Epithelial cell of esophagus (primary cell): ENCODE measurements at places on chromosomes 12 and 14.

- DNase-seq: peak; percentile 63
These were observed 13.9 kb downstream of the PTHLH start for GRCh38 chr12:27958675-27959074.

DNA sequence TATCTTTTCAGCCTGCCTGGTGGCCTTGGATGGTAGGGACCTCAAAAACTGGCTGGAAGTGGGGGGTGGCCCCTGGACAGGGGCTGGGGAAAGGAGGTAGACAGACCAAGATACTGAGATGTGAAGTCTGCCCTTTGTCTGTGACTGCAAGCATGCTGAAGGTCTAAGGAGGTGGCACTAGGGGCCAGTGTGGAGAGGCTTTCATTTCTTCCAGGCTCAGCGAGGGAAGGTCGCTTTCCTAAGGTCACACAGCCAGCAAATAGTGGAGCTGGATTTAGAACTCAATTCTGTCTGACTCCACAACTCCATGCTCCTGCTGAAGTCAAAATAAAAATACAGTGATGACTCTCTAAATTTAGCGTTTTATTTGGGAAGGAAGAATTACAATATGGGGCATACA lies 11.3 kb upstream of the PLBD2 start:
- DNase-seq: no peak

DNA sequence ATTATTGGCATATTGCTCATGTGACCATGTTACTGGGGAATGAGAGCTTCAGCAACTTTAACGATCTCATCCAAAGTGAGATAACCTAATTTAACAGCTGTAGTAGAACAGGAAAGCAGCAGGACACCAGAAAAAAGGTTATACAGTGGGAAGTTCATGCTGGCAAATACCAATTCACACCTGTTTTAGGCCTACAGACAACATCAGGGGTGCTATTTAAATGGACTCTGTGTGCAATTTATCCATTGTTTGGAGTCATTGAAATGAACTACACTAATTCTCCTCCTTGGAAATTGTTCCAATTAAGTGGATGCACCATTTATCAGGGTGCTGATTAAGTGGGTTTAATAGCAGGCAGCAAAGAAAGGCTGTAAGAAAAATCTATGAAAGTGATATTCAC lies 424.4 kb upstream of the LMO3 start:
- no peak for DNase-seq

- DNase-seq: no peak
These were observed 15.3 kb upstream of the BCL7A start for GRCh38 chr12:122006186-122006926.

GRCh38 chr12:8871068-8871467 lies 43.2 kb upstream of the PHC1 start:
- no peak for DNase-seq

DNA sequence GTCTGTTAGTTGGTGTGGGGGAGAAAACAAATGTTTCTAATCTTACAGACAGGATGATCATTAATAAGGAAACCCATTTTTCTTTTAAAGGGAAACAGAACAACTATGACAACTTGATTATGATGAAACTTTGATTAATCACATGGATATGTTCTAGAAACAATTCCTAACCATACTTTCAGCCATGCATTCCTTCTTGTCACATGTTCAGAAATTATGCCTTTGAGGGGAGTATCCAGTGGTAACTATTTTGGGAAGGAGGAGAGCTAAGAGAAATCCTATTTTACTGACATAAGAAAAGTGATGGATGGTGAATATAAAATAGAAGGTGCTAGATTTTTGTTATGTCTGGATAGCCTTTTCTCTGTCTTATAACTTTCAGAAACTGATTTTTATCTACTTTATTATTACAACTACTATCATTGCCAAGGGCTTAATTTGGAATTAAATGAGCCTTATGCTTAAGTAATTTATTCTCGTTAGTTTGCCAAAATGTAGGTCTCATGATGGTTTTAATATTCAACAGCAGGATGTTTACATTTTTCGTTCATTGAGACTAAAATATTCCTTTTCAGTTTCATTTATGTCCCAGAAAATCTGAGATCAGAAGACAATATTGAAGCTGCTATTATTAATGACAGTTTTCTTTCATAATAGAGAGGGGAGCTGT lies 200.1 kb downstream of the TMTC2 start:
- DNase-seq: no peak

GRCh38 chr12:122917507-122918121 lies 21.7 kb upstream of the VPS37B start:
- DNase-seq: peak; percentile 70

- no peak for DNase-seq
These were observed 175.2 kb downstream of the PAWR start for GRCh38 chr12:79515530-79515935.

DNA sequence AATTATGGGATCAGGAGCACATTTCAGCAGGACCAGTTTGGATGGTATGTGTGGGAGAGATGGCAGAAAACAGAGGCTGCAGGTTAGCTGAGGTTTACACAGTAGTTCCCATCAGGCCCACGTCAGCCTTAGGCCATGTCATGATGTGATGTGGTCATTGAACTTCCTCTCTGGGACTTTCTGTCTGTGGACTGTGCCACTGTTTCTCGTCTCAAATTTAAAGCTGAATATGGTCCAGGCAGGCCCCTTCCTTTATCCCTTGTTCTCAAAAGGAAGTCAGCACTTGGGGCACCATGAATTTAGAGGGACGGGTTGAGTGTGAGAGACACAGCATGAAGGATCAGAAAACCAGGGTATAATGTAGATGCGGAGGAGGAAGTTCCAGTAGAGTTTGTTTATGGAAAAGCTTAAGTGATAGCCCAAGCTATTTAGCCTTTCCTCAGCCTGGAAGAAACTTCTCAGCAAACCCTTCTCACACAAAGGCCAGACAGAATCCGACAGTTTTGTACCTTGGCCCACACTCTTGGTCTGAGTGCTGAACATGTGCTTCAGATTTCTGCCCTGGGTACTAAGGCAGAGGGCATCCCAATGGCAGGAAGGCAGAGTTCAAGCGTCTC lies 3.6 kb upstream of the IGFBP6 start:
- no peak for DNase-seq

GRCh38 chr12:93377252-93378195 lies at the start of gene NUDT4:
TSS of gene NUDT4 (plus strand) at chr12:93377925. CDS start at chr12:93378323, 398 bp downstream.
- DNase-seq: peak; percentile 94

DNA sequence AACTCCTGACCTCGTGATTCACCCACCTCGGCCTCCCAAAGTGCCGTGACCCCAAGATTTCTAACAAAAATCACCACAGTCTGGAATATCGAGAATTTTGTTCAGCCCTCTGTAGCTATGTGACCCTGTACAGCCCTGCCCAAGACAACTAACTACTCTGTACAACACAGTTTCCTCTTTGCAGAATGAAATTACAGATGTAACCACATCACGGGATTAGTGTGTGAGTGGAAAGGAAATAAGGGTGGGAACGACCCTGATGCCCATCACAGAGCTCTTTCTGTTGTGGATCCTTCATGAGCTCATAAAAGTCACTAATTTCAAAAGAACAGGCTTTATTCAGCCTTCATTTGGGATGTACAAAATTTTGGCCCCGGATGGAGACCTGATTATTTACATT lies 50.5 kb upstream of the KRR1 start:
- no peak for DNase-seq

- DNase-seq: peak; percentile 81
These were observed 9.3 kb downstream of the GXYLT1 start for GRCh38 chr12:42135259-42135814.

- peak; percentile 51 for DNase-seq
These were observed 1.4 kb downstream of the SLC25A29 start for GRCh38 chr14:100304825-100305323.

- no peak for DNase-seq
These were observed 216.7 kb downstream of the GRIN2B start for GRCh38 chr12:13764748-13765147.

DNA sequence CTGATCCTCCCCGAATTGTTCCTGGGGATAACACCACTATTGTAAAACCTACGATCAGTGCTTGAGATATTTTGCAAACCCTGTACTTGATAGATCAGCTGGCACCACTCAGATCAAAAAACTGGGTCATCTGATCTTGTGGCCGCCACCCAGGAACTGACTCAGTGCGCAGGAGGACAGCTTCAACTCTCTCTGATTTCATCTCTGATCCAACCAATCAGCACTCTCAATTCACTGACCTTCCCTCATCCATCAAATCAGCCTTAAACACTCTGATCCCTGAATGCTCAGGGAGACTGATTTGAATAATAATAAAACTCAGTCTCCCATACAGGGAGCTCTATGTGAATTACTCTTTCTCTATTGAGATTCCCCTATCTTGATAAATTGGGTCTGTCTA lies 4.2 kb upstream of the XPOT start:
- peak; percentile 56 for DNase-seq

DNA sequence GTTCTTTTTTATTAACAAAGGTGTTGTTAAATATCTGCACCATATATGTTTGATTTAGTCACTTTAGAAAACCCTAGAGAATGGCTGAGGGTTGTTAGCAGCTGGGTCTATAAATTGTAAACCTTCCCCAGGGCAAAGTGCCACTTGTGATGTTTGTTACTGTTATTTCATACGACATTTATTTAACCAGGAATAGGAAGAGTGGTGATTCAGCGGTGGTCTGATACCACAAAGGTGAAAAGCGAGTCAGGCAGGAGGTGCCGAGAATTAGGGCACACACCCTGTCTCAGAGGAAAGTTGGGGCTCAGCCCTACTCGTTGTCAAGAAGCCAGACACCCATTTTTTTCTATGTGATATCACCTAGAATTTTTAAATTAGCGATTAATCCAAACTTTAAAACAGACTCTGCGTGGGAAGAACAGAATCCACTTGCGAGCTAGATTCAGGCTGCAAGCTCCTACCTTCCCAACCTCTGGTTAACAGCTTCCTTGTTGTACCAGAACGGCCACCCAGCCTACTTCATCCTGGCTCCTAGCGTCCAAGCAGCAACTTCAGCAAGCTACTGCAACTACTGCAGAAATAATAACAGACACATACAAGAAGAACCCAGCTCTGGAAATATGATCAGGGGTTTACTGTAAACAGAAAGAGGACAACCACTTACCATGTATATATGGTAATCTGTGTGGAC lies 126.7 kb downstream of the TMEM132D start:
- no peak for DNase-seq

DNA sequence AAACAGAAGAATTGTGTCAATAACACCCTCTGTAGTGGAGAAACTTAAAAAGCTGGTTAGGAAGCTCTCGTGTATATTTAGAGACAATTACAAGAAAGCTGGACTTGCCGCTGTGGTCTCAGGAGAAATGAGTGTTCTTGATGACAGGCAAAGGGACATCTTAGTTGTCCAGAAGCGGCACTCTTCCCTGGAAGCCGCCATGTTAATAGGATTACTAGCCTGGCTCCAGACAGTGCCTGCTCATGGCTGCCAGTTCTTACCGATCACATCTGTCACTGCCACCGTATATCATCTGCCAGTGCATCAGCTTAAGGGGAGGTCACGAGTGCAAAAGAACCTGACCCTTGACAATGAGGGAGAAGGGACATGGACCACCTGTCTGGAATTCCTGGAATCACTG lies 48.9 kb downstream of the C14orf132 start:
- no peak for DNase-seq

DNA sequence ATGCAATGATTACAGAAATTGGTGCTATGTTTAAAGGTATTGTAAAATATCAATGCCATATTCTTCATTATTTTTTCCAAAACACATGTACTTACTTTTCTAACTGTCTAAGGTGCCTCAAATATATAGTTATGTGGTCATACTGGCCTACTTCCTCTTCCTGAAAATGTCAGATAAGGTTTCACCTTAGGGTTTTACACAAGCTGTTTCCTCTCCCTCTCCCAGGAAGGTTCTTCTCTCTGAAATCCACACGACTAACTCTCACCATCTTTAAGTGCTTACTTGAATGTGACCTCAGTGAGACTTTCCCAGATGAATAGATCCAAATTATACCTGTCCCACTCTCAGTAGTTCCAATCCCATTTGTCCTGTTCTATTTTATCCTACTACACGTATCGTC lies 11.6 kb upstream of the CLEC4D start:
- DNase-seq: no peak

- DNase-seq: no peak
These were observed 231.2 kb downstream of the PDZRN4 start for GRCh38 chr12:41419131-41419893.

GRCh38 chr12:99605-100004 lies 33.0 kb downstream of the IQSEC3 start:
- DNase-seq: no peak

DNA sequence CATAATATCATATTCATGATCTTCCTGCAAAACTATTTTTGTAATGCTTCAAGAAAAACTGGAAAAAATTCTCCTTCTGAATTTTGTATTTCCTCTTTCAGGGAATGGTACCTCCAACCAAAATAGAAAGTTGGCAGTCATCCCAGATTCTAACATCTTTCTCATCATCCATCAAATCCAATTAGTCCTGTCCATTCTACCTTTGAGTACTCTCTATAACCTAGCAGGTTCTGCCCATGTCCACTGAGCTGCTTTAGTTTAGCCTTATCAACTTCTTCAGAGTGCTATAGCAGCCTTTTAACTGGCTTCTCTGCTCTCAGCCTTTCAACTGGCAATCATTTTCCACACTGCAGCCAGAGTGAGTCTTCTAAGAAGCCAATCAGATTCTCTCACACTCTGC lies 236.2 kb downstream of the AKAP6 start:
- DNase-seq: no peak

- no peak for DNase-seq
These were observed 147.4 kb downstream of the RASSF9 start for GRCh38 chr12:85688837-85689236.

- DNase-seq: no peak
These were observed 23.7 kb downstream of the SETD1B start for GRCh38 chr12:121827351-121828099.

- no peak for DNase-seq
These were observed 11.7 kb downstream of the TTC7B start for GRCh38 chr14:90804292-90805083.

GRCh38 chr14:97649752-97650151 lies 852.6 kb downstream of the VRK1 start:
- no peak for DNase-seq

DNA sequence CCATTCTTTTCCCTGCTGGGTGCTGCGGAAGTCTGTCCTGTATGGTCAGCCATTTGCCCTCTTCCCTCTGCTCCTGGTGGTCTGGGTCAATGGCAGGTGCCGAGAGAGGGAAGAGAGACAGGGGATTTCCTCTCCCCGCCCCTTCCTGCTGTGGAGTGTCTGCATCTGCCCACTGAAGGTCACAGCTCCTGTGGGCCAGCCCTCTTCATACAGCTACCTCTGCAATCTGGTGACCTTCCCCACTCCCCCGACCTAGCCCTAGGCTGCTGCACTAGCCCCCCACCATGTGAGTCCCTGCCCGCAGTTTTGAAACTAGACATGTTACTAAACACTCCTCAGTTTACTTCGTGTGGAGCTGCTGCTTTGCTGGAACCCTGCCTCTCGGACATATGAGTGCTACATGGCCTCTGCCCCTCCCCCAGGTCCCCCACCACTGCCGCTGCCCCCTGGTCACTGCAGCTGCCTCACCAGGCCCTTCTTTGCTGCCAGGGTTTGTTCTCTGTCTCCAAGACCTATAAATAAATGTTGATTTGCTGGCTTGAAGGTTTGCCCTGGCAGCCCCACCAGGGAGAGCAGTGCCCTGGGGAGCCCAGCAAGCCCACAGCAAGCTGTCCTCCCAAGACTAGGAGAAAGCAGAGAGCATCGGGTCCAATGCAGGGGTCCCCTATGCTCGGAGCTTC lies 102.9 kb downstream of the DPF3 start:
- no peak for DNase-seq

- DNase-seq: no peak
These were observed 28.9 kb downstream of the FOXN3 start for GRCh38 chr14:89387922-89388685.

GRCh38 chr14:85622106-85622505 lies 92.2 kb downstream of the FLRT2 start:
- DNase-seq: no peak

GRCh38 chr14:94036313-94037167 lies 10.4 kb downstream of the OTUB2 start:
- DNase-seq: peak; percentile 72
